ENCODE measurements at places on chromosomes 11 and 22.

DNA sequence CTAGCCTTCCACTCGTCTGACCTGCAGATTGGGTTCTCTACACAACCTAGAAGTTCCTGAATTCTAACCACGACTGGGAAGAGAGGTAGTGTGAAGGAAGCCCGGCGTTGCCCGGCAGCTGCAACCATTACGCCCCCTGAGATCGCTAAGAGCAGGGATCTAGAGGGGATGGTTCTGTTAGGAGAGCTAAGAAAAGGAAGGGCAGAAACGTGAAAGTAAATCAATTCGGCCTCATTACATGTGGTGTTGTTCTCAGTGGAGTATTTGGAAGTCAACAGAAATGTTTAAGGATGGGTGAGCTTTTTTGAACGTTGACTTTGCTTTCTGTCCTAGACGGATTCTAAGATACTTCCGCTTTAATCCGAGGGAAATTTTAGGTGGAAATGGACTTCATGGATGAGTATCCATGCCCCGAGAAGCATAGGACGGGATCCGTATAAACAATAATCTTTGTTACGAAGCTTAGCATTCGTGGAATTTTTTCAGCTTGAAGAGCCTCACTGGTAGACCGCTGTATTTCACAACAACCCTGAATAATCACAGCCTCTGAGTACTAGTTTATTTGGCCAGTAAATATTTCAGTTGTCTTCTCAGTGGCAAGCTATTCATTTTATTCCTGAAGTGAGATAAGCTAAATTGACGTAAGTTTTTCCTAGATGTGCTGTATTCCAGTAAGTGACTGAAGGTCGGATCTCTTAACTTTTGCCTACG, 629 bp downstream of the ATP5MG start:
- DNase-seq = no peak

- no peak for DNase-seq
These were observed 43.6 kb downstream of the MRE11 start for GRCh38 chr11:94450048-94450447.

- DNase-seq = no peak
These were observed 4.0 kb downstream of the ASCC2 start for GRCh38 chr22:29834046-29834445.

- no peak for DNase-seq
These were observed 15.9 kb downstream of the DENND5A start for GRCh38 chr11:9249252-9249651.

DNA sequence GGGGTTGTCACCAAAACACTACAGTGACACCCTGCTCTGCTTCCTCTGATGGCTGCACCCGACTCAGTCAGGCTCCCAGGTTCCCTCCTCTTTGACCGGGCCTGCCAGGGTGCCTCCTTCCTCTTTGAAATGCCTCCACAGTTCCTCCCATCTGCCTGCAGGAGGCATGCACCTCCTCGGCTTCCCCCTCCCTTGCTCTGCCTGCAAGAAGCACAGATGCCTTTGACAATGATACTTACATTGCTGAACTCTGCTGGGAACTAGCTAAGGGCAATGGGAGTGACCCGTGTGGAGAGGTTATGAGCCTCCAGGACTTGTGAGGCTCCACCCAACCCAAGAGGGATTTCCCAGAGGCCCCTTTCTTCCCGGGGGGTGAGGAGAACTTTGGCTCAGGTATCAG, 674.1 kb downstream of the OPCML start:
- DNase-seq = no peak

DNA sequence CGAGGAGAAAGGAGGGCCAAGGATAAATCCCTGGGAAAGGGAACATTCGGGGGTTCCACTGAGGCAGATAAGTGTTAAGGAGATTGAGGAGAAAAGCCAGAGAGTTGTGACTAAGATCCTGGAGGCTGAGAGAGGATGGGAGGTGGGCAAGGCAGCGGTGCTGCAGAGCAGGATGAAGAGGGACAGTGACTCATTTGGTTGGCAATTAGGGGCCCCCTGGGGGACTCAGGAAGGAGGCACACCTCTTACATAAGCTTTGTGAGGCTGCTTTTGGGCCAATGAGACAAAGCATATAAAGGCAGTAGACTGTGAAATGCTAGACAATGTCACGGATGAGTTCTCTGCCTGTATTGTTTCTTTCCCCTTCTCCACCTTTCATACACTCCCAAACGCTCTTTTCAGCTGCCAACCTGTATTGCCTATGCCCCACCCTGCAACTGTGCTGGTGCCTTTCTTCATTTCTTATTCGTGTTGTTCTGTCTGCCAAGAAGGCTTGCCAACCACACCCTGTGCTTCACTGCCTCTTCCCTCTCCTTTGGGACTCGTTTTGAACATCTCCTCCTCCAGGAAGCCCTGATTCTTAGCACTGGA, 246.8 kb upstream of the KIRREL3 start:
- DNase-seq = no peak

GRCh38 chr11:36945384-36945783, 347.3 kb upstream of the RAG2 start:
- DNase-seq = no peak

DNA sequence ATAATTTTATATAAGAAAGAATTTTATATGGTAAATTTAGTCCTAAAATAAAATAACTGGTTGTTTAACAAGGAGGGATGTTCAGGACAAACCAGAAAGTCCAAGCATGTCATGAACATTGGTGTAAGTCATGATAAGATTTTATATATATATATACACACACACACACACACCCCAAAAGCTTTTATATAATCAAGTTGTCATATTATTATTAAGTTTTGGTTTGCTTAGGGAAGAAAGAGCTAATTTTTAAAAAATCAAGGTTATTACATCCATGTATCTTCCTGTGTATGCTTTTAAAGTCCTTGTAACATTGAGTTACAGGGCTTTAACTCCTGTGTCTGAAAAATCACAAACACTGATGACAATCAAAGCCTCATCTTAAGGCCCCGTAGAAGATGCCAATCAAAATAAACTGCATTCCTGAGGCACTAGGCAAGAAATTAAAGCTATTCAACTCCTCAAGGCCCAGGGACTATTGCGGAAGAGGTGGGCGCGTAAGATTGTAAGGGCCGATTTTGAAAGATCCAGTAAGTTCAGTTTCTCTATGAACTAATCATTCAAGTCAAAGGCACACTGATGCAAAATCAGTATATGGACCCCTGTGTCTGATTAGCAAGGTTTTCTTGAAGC, 16.8 kb downstream of the APOL6 start:
- DNase-seq = no peak

DNA sequence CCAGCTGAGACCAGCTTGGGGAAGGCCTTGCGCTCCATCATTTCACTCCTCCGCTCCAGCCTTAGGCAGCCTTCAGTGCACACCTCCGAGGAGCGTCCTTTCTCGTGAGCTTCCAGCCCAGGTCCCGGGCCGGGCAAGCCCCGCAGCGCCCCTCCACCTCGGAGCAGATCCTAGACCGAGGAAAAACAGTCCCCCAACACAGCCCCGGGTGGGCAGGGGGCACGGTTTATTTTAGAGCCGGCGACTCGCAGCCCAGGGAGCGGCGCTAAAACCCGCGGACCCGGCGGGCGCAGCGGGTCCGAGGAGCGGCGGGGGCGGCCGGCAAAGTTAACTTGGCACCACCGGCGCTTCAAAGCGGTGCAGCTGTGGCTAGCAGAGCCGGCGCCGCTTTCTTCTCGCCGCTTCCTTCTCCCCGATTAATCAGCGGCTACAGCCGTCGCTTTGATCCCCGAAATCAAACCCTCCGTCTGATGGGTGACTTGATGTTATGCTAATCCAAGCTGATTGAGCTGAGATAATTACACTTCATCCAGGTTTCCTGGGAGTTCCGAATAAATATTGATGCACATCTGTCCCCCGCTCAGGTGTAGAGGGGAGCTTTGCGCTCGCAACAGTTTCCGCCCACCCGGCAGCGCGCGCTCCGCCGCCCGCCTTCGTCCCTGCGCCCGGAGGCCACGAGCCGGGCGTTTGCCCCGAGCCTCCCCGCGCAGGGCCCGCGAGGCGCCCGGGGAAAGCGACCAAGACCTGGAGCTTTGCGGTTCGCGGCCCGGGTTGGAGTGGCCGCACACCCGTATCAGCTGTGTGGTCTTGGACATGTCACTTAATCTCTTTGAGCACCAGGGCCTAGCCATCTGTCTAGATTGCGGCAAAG, 192.7 kb downstream of the BUD13 start:
- DNase-seq = no peak

DNA sequence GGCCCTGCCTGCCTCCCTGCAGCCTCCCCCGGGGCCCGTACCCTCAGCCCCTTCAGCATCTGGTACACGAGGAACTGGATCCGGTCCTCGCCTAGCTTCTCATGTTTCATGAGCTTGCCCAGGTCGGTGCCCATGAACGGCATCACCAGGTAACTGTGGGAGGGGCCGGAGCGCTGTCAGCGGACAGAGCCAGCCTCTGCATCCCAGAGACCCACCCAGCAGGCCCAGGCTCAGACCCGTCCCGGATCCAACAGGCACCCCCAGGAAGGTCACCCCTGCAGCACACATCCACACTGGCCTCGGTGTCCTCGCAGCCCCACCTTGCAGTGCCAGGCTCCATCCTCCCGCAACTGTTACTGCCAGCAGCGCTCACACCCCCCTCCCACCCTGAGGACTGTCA, 4.4 kb downstream of the MAPK12 start:
- DNase-seq = no peak

- no peak for DNase-seq
These were observed 16.2 kb downstream of the C11orf24 start for GRCh38 chr11:68255526-68255925.

DNA sequence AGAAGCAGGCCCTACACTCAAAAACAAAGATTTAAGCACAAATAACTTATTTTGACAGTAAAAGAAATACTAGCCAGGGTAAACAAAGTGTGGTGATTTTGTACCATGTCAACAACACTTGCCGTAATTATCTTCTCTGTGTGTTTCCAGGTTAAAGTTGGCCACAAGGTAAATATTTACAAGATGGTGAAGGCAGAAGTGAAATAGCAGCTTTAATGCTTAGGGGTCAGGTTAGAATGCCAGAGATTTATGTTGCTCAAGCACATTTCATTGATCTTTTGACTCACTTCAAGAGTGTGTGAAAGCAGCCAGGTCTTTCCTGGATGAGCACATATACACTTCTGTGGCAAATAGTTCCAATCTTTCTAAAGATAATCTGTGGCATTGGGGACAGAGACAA, 270.2 kb upstream of the LUZP2 start:
- no peak for DNase-seq

GRCh38 chr11:71120471-71120896, 131.9 kb downstream of the SHANK2 start:
- DNase-seq = no peak

- DNase-seq = no peak
These were observed 141.1 kb downstream of the RCN1 start for GRCh38 chr11:32231909-32232493.

DNA sequence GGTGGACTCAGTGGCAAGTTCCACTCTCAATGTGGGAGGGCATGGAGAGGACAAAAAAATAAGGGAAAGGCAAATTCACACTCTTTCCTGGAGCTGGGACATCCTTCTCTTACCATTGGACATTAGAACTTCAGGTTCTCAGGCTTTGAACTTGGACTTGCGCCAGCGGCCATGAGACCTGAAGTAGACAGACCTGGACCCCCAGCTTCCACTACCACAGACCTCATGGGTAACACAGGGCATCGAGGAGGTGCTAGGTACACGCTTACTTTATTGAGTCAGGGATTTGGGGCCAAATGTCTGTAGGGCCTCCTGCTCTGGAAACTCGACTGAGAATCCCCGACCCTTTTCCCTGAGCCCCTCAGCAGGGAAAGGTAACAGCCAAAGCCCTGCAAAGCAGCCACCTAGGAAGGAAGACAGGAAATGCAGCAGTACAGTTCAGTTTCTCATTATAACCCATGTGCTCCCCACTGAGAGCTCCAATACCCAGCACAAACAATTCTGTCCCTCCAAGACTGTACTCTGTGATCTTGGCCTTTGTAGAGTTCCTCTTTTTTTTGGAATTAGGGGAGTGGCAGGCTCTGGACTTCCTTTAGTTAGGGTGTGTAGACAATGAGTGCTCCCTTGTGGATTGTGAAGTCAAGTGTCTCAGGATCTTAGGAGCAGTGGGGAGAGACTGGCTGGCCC, 5.7 kb downstream of the CHRNA10 start:
- DNase-seq = no peak

- DNase-seq = no peak
These were observed 33.6 kb downstream of the PPME1 start for GRCh38 chr11:74204701-74205100.

DNA sequence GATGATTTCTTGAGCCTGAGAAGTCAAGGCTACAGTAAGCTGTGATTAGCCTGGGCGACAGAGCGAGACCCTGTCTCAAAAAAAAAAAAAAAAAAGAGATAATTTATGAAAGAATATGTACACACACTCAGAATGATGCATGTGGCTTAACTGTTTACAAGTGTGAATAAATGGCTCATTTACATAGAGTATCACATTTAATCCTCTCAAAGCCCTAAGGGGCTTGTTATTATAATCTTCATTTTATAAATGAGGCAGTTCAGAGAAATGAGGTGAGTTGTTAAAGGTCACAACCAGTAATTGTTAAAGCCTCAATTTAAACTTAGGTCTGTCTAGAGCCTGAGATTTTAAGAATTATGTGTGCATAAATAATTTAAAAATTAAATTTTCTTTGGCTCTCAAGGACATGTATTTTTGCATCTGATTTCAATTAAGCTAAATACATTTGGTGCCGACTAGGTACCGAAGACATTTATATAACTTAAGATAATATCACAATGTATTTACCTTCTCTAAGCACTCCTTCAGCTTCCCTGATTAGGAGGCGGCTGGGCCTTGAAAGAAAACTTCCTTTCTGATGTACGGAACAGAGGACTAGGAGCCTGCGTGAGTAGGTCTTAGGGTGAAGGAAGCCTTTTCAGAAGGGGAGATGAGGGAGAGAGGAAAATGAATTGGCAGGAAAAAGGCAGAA, 28.5 kb upstream of the DDX6 start:
- no peak for DNase-seq

- no peak for DNase-seq
These were observed 501.9 kb downstream of the TMEM135 start for GRCh38 chr11:87539596-87539995.

DNA sequence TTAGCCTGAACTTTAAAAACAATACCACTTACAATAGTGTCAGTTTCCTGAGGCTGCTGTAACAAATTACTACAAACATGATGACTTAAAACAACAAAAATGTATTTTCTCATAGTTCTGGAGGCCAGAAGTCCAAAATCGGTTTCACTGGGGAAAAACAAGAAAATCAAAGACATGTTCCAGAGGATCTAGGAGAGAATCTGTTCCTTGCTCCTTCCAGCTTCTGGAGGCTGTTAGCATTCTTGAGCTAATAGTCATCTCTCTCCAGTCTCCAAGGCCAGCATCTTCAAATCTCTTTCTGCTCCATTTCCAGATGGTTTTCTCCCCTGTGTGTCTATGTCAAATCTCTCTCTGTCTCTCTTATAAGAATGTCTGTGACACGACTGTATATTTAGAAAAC, 67.6 kb upstream of the TEAD1 start:
- no peak for DNase-seq
